ENCODE measurements at places on chromosomes 2 and 18. TPM values are rescaled to one million over a fixed set of nuclear protein-coding genes. Genes with fewer than 3 reads are reported as not detected.

GRCh38 chr18:5370332-5370731 lies 74.8 kb upstream of the ZBTB14 start:
- DNase-seq: no peak

DNA sequence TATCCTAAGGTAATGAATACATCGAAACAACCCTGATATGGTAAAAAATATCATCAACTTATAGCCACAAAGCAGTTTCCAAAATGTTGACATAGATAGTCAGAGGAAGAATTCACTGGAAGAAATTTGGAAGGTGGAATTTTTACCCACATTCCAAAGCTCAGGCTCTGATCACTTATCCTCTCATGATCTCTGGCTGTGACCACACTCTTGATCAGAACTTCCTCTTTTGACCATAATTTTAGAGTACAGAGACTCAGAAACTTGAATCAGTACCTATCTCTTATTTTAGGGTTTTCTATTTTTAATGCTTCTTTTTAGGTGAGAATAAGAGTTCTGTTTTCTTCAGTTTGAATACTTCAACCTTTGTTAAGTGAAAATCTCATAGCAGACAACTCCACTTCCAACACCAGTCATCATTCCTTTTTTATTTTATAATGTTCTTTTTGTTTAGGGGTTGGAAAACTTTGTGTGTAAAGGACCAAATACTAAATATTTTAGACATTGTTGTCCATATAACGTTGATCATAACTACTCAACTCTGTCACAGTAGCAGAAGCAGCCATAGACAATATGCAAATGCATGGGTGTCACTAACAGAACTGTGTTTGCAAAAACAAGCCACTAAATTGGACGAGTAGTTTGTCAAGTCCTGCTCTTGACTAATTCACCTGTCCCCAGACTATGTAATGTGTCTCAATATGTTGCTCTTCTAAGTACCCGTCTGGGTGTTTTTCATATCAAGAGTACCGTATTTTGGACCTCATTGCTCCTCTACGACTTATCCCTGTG lies 891.6 kb upstream of the CRIM1 start:
- no peak for DNase-seq

- DNase-seq: no peak
Measured at GRCh38 chr2:239467956-239468490, 67.2 kb upstream of the HDAC4 start.

- no peak for DNase-seq
Measured at GRCh38 chr2:151161821-151162551, 99.7 kb downstream of the RBM43 start.

DNA sequence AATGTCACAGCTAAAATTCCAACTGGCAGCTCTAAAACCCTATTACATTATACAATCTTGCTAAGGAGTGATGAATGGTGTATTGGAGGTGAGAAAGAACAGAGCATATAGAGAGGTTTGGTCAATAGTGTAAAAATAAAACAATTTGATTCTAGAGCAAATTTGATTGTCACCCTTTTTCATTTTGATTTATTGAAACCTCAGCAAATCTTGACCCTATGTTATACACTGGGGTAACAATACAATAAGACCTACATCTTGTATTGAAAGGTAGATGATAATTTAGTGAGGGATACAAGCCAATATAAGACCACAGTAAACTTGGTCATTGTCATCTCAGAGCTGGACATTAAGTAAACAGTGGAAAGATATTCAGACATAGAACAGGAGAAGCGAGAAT lies 671.9 kb downstream of the IRS1 start:
- no peak for DNase-seq

- DNase-seq: peak; percentile 38
Measured at GRCh38 chr2:70748002-70748784, 19.8 kb downstream of the ADD2 start.

GRCh38 chr2:222745836-222746559 lies 74.5 kb downstream of the MOGAT1 start:
- no peak for DNase-seq

The EML6 gene
- total RNA-seq: 1.6 TPM

The STPG4 gene
- 0.28 TPM for total RNA-seq

The ALPG gene
- total RNA-seq: 0.56 TPM

The CD302 gene
- 0.61 TPM for total RNA-seq

Data from H1 (cell line).